Activated T-cell treated with anti-CD3 and anti-CD28 coated beads for 48 hours (primary cell): ENCODE measurements at places on chromosomes 1 and 21.
A peak's percentile ranks its signal among the peaks of the same experiment; 100 is the strongest.

GRCh38 chr1:66521721-66522365 is 12.1 kb upstream of the SGIP1 start:
- DNase-seq = no peak

GRCh38 chr1:30572192-30572591 is 151.2 kb downstream of the MATN1 start:
- no peak for DNase-seq

DNA sequence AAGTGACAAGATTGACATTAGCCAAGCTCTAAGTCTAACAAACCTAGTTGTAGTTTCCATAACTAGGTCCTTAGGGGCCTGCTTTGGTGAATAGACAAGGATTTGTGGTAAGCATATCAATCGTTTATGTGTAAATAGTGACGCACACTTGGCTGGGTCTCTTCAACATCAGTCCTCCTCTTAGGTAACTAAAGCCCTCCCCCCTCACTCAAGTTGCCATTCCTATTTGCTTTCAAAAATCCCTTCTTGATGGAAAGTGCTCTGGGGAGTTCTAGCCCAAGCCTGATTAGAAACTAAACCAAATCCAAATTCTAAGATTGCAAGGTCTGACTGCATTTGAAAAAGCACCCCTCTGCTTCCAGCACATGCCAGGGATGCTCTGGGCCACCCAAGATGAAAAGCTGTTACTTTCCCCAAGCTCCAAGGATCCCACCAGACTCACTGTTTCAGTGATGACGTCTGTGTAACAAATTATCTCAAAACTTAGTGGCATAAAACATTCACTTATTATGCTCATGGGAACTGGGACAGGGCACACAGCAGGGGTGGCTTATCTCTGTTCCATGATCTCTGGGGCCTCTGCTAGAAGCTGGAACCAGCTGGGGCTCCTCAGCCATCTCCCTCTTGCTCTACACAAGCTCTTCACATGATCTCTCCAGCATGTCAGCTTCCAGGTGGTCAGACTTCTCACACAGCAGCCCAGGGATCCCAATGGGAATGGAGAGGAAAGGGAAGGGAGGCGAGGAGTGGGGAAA is 74.1 kb downstream of the RRAGC start:
- DNase-seq = no peak

- DNase-seq = no peak
Observed at GRCh38 chr1:55536545-55536865, 321.3 kb upstream of the USP24 start.

DNA sequence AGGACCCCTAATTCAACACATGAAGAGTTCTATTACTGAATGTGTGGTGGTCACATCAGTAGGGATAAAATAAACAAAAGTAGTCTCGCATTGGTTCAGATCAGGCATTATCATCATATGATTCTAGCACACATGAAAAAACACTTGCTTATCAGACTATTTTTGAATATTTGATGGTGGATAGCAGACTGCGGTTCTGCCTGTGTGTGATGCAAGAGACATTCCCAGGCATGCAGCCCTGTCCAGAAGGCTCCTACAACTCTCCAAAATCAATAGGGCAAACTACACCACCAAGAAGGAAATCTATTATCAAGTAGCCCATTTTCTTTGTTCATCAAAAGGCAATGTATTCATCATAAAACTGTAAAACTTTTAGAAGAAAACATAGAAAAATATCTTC is 304.7 kb downstream of the DUSP10 start:
- DNase-seq = no peak

GRCh38 chr1:153141377-153141776 is 9.3 kb downstream of the SPRR2G start:
- no peak for DNase-seq

DNA sequence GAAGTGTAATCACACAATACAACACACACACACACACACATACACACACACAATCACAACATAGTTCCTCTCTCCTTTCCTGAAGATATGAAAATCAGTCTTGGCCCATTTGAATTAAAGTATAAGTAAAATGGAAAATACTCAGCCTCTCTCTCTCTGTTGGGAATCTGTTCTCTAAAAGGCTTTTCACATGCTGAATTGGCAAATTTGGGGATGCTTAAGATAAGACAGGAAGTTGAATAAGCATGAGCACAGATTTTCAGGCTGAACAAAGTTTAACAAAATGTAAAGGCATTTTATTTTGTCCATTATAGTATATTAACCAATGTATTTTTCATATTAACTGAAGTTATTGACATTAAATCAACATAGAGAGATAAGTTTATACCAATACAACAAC is 23.7 kb upstream of the FMO2 start:
- DNase-seq = no peak

GRCh38 chr1:3415260-3416090 is 39.0 kb upstream of the ARHGEF16 start:
- no peak for DNase-seq

DNA sequence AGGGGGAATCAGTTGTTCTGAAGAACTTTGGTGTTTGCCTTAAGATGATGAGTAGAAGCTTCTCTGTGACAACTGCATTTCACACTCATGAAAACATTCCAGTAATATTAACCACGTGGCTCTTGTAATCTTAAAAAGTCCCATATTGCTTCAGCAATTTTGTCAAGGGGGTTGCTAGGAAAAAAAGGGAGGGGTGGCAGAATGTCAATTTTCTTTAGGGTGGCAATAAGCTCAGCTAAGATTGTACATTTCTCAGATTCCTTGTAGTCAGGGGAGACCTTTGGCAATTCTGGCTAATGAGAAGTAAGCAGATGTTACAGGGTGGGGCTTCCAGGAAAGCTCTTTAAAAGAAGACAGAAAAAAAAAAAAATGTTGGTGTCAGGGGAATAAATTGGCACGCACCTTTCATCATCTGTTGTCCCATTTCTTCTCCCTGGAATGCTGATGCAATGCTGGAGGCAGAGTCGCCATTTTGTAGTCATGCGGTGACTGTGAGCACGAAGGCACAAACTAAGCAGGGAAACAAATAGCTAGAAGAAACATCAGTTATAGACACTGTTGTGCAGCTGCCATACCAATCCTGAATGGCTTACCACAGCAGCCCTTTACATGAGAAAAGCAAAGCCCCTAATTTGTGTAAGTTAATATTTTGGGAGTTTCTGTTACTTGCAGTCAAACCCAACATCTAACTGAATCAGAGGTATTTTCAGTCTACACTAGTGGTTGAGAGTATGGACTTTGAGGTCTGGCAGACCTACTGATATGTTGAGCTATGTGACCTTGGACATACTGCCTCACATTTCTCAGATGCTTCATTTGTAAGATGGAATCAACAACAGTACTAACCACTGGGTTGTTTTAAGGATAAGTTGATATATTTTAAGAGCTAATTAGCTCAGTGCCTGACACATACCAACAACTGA is 56.1 kb upstream of the MRPS6 start:
- DNase-seq = no peak

GRCh38 chr1:113389359-113389952 is 859 bp upstream of the MAGI3 start:
- no peak for DNase-seq

GRCh38 chr1:226827458-226827857 is 43.0 kb upstream of the PSEN2 start:
- peak; percentile 1 for DNase-seq

DNA sequence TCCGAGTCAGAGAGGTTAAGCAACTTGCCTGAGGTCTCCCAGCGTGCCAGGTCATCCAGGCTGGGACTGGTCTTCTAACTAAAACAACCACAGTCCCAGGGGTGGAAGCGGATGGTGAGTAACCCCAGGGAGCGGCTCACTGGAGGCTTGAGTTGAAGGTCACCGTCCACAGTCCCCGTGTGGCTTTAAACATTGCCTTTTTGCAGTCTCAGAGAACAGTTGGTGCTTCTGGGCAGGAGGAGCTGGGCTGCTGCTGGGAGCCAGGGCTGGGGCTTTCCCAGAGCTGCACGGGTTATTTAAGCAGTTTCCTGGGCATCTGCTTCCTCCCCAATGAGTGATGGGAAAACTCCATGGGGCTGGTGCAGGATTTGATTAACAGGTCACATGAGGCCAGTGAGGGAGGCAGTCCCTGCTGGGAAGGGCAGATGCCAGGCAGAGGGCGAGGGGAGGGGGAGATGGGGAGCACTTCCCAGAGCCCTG is 12.3 kb downstream of the ARHGEF10L start:
- DNase-seq = no peak

DNA sequence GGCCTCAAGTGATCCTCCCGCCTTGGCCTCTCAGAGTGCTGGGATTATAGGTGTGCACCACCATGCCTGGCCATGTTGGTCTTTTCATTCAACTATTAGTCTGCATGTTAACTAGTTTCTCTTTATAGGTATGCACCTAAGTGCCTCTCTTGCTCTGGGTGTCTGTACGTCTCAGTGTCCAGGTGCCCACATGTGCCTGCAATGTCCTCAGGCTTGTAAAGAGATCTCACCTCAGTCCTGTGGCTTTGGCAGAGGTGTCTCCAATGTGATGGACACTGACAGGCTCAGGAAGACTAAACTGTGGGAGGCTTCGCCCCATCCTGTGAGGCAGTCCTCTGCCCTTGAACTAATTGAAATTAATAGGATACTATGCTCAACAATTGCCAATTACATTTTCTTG is 526.3 kb downstream of the PTPRU start:
- no peak for DNase-seq

- no peak for DNase-seq
Observed at GRCh38 chr1:5502311-5503194, 489.7 kb downstream of the NPHP4 start.

- no peak for DNase-seq
Observed at GRCh38 chr1:205239078-205239477, 11.3 kb downstream of the TMCC2 start.

DNA sequence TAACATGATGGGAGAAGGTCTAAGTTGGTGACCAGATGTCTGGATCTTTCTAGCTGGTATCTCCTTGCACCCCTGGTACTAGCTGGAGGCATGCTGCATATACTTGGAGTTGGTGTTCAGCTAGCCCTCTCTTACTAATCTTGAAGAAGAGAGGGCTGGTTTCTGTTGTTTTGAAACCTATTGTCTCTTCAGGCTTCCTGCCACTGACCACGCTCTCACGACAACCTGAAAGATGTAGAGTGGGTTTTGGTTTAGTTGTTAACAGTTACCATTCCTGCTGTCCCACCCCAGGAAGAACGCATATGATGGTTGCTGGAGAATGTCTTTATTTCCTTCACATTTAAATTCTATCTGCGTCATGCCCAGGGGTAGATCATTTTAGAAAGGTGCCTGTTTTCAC is 3.6 kb downstream of the MAN1C1 start:
- no peak for DNase-seq

GRCh38 chr1:55589671-55590297 is 374.6 kb upstream of the USP24 start:
- no peak for DNase-seq

DNA sequence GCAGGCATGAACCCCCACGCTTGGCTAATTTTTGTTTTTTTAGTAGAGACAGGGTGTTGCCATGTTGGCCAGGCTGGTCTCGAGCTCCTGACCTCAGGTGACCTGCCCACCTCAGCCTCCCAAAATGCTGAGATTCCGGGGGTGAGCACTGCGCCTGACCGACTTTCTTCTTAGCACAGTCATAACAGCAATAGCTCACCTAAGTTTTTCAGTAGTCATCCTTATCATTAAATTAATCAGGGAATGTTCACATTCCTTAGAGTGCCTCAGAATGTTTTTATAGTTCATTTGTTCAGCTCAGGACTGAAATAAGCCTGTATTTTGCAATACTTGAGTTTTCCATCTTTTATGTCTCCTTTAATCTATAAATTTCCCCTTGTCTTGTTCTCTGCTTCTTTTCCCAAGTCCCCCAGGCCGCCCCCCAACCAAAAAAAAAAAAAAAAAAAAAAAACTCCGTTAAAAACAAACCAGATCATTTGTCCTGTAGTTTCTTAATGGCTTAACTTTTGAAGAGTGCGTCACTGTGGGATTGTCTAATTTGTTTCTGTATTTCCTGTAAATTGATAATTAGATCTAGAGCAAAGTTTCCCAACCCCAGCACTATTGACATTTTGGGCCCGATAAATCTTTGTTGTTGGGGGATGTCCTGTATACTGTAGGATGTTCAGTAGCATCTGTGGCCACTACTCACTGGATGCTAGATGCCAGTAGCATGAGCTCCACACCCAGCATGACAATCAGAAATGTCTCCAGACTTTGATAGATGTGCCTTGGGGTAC is 120.7 kb downstream of the ITSN1 start:
- DNase-seq = no peak
